ENCODE measurements at places on chromosomes 1 and 21.

DNA sequence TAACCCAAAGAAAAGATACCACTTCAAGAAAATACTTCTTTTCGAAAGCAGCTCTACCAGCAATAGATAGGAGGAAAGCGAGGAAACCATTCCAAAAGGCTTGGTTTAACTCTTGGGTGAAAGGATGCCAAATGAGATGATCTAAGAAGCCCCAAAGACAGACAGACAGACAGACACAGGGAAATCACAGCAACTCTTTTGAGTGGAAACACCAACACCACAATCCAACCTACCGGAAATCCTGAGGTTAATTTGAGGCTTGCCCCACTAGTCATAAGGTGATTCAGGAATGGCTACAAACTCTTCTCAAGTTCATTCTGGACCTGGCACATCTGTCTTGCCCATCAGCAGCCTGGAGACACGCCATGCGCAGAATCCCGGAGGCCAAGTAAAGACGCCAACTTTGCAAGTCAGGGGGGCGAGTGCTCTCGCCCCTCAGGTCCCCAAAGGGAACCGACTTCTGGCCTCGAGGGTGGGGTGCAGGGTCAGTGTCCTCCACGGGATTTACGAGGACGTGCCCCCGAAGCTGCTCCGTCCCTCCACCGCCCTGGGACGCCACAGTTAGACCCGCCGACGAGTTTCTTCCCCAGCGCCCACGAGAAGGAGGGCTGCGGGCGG lies 778 bp downstream of the EVI5 start:
- peak; percentile 59 for DNase-seq

DNA sequence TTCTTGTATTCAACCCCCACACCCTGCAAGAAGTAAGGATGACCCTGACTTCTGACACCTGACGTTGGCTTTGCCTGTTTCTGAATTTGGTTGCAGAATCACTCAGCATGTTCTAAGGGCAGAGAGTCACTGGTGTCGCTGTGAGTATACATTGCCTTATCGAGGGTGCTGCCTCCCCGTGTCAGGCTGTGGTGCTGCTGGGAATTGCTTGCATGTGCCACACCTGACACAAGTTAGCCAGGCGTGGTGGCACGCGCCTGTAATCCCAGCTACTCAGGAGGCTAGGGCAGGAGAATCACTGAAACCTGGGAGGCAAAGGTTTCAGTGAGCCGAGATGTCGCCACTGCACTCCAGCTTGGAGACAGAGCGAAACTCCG lies 45.9 kb downstream of the WDR4 start:
- DNase-seq: peak; percentile 71

DNA sequence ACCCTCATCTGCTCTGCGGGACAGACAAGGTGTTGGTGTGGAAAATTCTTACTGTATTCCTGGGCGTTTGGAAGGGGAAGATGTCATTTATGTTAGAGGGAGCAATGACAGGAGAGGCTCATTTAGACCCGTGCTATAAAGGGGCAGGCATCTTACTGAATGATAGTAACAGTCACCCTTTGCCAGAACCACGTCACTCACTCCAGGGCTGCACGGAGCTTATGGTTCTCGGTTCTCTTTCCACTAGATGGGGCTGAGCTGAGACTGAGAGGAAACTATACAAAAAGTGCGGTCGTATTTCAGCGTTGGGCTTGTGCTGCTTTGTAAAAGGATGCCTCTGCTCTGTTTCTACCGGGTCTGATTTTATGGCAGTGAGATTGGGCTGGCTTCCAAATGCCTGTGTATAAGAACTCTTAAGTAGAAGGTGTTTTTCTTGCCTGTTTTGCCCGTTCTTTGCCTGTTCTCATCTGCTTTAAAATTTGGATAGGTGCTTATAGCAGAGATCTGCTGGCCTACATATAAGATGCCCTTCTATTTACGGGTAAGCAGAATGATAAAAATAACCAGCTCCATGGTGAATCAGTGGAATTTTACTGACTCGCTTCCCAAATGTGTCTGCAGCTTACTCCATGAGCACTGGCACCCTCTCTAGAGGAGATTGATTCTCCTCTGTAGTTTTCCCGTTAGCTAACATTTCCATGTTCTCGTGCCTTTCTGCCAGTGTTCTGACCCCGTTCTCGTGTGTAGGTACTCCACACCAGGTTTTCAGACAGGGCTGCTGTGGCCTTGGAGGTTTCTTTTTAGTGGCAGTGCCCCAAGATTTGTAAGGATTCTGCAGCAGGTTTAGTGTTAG lies 55.9 kb downstream of the MRPS6 start:
- DNase-seq: peak; percentile 68

DNA sequence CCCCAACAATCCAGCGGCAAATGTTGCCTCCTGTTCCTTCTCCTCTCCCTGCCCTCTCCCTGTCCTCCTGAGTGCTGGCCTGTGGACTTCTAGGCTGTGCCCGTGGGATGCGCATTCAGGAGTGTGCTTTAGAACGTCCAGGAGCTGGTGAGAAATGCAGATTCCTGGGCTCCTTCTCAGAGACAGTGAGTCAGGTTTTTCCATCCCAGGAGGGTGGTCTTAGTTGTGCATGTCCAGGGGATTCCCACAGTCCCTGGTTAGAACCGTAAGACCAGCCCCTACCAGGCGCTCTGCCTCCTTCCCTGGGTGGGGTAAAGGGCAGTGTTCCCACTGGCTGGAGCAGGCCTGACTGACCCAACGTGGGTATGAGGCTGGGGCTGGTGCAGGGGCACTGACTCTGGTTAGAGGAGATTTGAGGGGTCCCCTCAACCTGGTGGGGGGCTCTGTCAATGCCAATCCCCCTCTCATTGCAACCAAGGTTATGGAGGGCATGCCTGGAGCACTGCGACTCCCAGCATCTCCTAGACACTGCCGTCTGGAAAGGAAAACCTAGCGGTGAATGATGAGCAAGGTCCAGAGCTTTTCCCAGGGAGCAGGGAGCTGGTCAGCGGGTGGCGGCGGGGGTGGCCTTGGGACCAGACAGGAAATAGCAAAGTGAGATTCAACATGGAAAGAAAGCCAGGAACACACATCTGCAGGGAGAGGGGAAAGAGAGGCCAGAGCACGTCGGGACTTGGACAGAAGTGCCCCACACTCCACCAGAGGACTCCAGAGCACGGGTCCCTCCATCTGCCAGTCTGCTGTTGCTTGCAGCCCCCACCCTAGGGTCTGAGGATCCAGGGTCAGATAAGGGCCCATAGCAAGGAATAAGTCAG lies 38.5 kb downstream of the HSPG2 start:
- no peak for DNase-seq

- no peak for DNase-seq
These were observed 39.0 kb downstream of the FOXO6 start for GRCh38 chr1:41400225-41400624.

DNA sequence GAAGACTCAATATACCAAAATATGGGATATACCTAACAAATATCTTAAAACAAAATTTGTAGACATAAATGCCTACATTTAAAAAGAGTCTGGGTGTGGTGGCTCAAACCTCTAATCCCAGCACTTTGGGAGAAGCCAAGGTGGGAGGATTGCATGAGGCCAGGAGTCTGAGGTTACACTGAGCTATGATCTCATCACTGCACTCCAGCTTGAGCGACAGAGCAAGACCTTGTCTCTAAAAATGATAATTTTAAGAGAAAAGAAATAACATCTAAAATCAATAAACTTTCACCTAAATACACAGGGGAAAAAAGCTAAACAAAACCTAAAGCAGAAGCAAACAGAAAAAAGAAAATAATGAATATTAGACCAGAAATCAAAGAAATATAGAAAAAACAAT lies 102.7 kb upstream of the PBX1 start:
- DNase-seq: no peak

DNA sequence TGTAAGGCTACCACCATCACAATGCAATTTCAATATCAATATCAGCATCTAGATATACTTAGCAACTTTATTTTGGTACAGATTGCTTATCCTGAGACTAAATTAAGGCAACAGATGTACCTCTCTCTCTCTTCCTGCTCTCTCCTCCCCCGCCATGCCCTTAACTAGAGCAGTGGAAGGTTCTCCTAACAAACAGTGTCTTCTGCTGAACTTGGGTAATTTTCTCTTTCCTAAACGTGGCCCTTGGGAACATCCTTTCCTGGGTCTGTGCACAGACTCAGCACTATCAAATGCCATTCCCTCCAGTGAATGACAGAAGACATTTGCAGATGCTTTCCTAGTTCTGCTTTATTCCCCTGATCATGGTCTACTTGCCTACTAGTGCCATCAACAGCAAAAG lies 85.6 kb upstream of the TTC39A start:
- DNase-seq: no peak

DNA sequence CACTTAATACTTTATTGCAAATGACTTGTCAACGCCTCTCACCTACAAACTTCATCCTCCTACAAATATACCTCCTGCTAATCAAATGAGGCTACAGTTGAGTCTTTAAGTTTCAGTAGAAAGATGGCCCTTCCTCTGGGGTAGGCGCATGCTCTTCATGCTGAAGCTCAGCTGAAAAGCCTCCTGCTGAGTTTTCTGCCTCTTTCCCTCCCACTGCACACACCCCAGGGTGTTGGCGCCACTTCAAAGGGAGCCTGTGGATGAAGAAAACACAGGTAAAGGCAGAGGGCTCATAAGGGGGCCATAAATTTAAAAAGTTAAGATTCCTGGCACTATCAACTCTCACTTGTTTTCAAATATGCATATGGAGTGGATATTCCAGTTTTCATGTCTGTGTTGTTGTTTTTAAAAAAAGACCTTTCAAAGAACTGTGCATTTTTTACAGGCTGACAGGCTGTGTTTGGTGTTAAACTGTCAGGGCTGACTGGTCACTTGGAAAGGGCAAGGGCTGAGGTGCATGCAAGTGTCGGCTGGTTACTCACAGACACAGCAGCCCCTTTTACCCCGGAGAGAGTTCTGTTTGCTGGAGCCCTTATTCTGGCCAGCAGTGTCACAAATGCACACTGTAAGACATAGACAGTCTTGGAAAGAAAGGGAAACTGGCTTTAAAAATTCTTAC lies 42.9 kb upstream of the LGALS8 start:
- DNase-seq: no peak

- DNase-seq: no peak
These were observed 19.4 kb downstream of the URB2 start for GRCh38 chr1:229645324-229645993.

DNA sequence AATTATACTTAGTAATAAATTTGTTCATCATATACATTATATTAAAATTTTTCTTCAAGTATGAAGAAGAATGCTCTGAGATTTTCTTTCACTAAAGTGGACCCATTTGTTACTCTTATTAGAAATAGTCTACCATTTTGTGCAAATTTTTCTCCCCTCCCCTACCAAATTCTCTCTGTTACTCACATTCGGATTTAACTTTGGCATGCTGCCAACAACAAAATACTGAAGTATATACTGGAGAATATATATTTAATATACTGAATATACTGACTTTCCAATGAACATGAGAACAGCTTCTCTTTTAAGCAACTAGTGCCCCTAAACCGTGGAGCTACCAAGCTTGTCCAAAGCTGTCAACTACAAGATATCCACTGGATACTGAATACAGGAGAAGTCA lies 57.2 kb downstream of the CENPF start:
- no peak for DNase-seq

GRCh38 chr1:222127526-222128152 lies 385.8 kb upstream of the DUSP10 start:
- DNase-seq: no peak

GRCh38 chr1:200279810-200280411 lies 129.9 kb downstream of the ZNF281 start:
- no peak for DNase-seq

- no peak for DNase-seq
These were observed 682.4 kb upstream of the ADAMTS5 start for GRCh38 chr21:27649323-27649722.

- DNase-seq: no peak
These were observed 9.8 kb upstream of the IRF2BP2 start for GRCh38 chr1:234619794-234620247.

DNA sequence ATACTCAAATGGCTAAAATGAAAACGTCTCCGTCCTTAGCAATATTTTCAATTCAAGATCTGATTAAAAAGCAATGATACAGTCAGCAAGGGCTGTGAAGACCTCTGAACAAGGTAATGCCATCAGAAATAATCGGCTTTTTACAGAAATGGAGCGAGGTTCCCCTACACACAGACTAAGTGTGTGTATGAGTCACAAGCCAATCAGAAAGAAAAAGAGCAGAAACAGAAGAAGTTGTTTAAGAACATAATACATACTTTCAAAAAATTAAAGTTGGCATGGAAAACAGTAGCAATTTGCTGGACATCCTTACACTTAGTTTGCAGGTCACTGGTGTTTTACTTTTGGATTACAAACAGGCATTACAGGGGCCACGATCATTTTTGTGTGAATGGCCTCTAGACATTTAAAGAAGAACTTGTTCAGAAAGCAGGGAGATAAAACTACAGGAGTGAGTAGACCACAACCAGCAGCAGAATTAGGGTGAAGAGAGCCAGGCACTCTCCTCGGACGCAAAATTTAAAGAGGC lies 350.0 kb upstream of the RUNX1 start:
- DNase-seq: no peak

- DNase-seq: no peak
These were observed 9.6 kb downstream of the NES start for GRCh38 chr1:156667610-156667967.

DNA sequence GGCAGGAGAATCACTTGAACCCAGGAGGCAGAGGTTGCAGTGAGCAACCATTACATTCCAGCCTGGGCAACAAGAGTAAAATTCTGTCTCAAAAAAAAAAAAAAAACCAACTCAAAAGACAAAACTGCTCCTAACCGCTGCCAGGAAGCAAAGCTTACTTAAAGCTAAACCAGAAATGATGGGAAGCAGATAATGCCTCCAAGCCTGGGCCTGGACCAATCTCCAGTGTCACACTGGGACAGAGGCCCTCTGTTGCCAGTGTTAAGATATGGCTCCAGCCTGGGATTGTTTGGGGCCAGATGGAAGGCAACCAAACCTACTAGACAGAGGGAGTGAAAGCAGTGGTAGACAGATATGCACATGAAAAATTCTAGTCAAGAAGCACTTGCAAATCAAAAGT lies 36.9 kb downstream of the NSL1 start:
- no peak for DNase-seq

- DNase-seq: no peak
These were observed 25.2 kb downstream of the ETS2 start for GRCh38 chr21:38830671-38831525.

GRCh38 chr1:60936163-60936562 lies 146.2 kb upstream of the NFIA start:
- no peak for DNase-seq

- no peak for DNase-seq
These were observed 306.3 kb upstream of the DUSP10 start for GRCh38 chr1:222048094-222048595.

DNA sequence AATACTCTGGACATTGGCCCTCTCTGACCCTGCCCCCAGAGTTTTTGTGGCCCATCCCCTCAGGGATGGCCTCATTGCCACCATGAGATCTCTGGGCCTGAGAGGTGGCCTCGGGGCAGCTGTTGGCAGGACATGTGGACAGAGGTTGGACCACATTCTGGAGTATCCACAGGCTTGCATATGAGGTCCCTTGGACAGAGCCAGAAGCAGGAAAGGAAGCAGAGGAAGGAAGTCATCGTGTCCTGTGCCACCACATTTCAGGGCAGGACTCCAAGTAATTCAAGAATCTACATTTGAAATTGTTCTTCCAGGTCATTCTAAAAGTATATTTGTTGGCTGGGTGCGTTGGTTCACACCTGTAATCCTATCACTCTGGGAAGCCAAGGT lies 95.9 kb upstream of the PPP2R5A start:
- DNase-seq: no peak

- DNase-seq: no peak
These were observed at the start of gene FCER1G for GRCh38 chr1:161215076-161215475. FCER1G (plus strand) TSS chr1:161215295; CDS start chr1:161215322, 27 bp downstream.

Measured in activated T-cell treated with anti-CD3 and anti-CD28 coated beads, Interleukin-2, amount 50 U/mL, for 24 hours (primary cell).